ENCODE measurements at places on chromosomes 6 and 20.

GRCh38 chr6:94713446-94713845 is 863.9 kb upstream of the MANEA start:
- no peak for DNase-seq

GRCh38 chr6:423055-423798 is 31.7 kb downstream of the IRF4 start:
- no peak for DNase-seq

- DNase-seq = no peak
Observed at GRCh38 chr6:52543729-52544601, 32.9 kb downstream of the TRAM2 start.

DNA sequence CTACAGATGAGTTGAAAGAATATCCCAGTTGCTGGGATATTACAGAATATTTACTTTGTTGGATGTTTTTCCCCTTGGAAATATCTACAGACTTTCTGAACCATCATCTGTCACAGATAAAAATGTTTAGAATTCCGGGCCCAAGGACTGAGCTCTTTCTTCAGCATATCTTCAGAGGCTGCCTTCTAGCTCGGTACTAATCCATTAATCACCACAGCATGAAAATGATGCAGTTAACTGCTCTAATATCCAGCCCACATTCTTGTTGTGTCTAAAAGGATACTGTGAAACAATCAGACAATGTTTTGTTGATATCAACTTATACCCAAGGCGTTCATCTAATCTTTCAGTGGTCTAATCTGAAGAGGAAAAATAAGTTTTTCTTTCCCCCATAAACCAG is 247.4 kb downstream of the TBC1D32 start:
- no peak for DNase-seq

GRCh38 chr6:50185006-50185405 is 135.3 kb upstream of the DEFB112 start:
- DNase-seq = no peak

GRCh38 chr6:107535626-107536025 is 45.7 kb downstream of the SOBP start:
- no peak for DNase-seq

- DNase-seq = no peak
Observed at GRCh38 chr6:89599727-89600126, 38.8 kb downstream of the LYRM2 start.

GRCh38 chr20:31670371-31671228 is 32.9 kb downstream of the COX4I2 start:
- no peak for DNase-seq

DNA sequence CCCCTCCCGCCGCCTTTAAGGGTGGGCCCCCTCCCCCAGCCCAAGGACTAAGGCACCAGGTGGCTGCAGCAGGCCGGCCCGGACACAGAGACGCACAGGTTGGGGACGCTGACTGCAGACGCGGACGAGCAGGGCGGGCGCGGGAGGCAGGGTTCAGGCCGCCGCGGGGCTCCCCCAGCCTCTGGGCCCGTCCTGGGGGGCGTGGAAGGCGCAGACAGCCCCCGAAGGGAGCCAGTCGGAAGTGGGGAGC is 9.3 kb downstream of the DUSP15 start:
- DNase-seq = no peak

GRCh38 chr6:148247386-148248063 is 95.1 kb upstream of the SASH1 start:
- no peak for DNase-seq

GRCh38 chr6:158847786-158848185 is 28.6 kb upstream of the EZR start:
- DNase-seq = no peak

DNA sequence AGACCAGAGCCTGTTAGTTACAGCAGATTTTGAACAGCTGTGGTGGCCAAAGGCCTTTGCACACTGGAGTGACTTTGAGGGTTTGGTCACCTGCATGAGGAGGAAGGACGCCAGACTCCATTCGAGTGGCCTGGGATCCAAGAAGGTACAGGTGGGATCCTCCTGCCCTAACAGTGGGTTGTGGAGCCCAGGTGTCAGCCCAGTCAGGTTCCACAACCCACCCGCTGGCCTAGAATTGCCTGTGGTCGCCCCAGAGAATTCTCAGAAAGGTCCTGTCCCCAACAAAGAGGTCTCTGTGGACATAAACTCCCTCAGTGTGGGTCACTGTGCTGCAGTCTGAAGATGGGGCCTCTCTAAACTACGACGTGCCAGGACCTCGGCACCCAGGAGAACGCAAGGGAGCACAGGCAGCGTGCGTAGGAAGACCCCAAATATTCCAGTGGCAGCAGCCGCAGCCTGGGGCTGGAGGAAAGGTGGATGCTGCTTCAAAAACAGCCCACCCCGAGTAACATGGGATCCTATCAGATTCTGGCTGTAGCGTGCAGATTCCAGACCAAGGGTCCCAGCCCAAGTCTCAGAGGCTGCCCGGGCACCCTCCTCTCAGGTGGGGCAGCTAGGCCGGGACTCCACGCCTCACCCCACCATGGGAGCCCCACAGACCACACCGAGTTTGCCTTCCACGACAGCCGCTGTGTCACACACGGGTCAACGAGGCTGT is 16.0 kb downstream of the ACSS1 start:
- DNase-seq = no peak

GRCh38 chr6:149284904-149285303 is 32.6 kb upstream of the TAB2 start:
- no peak for DNase-seq

Data from activated naive CD8-positive, alpha-beta T cell treated with anti-CD3 and anti-CD28 coated beads, Interleukin-2, amount 50 U/mL, for 16 hours (primary cell).